ENCODE measurements at places on chromosomes 4 and X. TPM values are rescaled to one million over a fixed set of nuclear protein-coding genes. Genes with fewer than 3 reads are reported as not detected.

GRCh38 chr4:6074758-6075157 lies 56.5 kb upstream of the C4orf50 start:
- DNase-seq: no peak

- no peak for DNase-seq
These were observed 223.8 kb upstream of the MAGEC2 start for GRCh38 chrX:142428916-142429315.

DNA sequence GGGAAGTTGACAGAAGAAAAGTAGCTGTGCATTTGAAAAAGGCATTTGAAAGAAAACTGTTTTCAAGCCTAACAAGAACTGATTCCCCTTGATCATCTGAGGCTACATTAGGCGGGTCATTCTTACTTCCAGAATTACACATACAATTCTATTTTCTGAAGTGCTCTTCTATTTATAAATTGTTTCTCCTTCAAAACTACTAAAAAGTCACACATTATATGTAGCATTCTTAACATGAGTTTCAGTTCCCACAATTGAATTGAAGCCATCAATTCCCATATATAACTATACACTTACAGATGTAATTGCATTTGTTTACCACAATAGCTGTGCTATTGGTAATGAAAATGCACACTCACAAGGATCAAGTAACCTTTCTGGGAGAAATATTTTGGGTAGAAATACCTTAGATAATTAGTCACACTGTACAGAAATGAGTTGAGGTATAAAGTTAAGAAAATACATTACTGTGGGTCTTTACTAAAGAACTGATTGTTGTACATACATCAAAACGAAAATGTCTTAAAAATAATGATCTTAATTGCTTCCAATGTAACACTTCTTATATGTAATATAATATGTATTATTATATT lies 1688.0 kb upstream of the AGA start:
- DNase-seq: no peak

DNA sequence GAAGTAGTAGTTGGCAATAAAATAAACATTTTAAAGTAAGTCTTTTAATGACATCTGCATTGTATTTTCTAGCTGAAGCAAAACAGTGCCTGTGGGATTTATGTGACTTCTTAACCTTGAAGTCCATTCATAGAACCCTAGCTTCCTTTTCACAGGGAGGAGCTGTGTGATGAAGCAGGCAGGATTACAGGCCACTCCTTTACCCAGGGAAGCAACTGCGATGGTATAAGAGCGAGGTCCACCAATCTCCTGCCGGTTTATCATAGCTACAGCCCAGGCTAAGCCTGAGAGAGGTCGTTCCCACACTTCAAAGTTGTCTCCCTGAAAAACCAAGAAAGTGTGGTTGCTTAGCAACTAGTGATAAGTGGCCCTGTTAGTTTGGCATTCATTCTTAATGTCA lies 7.0 kb downstream of the RPL36A start:
- no peak for DNase-seq

GRCh38 chrX:9604111-9604907 lies 139.5 kb downstream of the TBL1X start:
- DNase-seq: peak; percentile 85

- no peak for DNase-seq
These were observed 126.1 kb downstream of the SPRY1 start for GRCh38 chr4:123522646-123523045.

DNA sequence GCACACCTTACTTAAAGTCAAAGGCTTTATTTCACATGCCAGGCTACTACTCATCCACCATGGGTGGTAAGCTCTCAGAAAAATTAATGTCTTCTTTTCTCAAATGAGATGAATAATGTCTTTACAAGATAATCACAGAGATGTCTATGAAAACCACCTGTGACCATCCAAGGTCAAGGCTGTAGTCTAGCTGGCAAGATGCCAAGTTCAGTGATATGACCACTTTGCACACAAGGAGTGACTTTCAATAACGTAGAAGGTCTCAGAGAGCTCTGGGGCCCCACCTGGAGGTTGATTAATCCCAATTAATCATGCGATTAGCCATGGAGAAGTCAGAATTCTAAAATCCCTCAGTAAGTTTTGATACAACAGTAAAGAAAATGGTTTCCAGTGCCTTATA lies 20.5 kb downstream of the ANOS1 start:
- no peak for DNase-seq

DNA sequence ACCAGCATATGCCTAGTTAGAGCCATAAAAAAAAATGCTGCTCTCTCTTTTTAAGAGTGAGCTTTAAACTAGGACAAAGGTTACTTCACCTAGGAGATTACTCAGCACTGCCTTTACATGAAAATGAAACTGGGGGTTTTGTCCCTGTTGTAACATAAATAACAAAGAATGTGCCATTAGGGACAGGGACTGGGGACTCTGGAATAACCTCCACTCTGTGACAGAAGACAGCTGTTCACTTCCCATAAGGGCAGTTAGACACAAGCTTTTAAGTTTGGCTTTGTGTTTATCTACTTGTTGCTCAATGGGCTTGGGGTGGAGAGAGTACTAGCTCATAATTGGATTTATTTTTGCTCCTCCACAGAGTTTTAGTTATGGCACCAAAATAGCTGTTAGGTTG lies 11.9 kb downstream of the ENPEP start:
- no peak for DNase-seq

DNA sequence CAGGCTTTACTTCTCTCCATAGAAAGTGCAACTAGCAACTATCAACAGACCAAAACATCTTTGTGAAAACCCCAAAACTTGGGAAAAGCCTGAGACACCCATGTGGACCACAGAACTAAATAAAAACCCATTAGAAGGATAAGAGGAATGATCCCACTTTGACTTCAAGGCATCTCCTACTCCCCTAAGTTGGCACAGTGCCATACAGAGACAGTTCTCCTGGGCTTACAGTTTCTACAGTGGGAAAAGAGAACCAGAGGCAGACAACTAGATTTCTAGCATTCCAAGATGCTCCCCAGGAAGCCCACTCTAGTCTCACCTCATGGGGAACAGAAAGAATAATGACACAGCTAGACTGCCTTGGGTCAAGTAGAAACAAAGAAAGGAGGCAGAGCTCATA lies 20.4 kb downstream of the TMLHE start:
- DNase-seq: no peak

DNA sequence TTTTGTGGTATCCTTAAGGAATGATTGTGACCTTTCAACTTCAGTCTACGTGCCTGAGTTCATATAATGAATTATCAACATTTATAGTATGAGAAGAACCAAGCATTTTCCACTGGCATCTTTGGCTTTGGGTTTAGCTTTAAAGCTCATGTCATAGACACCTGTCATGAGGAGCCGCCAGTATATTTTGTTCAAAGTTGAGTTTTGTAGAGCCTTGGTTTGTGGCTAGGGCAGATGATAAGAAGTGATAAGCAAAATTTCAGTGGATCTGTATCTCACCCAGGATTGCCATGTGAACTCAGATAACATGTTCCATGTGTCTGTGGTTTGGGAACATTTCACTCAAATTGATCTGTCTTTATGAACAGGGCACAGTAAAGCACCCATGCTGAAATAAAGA lies 873.2 kb downstream of the STPG2 start:
- DNase-seq: no peak

GRCh38 chrX:153777261-153778090 lies 3.4 kb upstream of the SRPK3 start:
- peak; percentile 4 for DNase-seq

DNA sequence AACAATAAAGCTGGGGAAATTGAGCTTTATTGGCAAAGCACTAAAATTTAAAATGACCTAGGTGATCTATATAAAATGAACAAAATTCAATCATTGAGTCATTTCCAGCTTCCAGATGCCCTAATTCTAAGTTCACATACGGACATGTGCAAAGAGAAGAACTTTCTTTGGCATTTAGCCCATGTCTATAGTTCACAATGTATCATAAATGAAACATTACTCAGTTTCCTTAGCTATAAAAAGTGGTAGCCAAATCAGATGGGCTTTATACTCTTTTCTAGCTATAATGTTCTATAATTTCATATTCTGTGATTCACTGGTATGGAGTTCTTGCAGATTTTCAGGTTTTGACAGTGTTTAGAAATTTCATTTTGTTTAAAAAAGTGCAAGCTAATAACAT lies 327.4 kb downstream of the KCTD8 start:
- no peak for DNase-seq

- no peak for DNase-seq
These were observed 22.9 kb downstream of the ZFYVE28 start for GRCh38 chr4:2395584-2395983.

DNA sequence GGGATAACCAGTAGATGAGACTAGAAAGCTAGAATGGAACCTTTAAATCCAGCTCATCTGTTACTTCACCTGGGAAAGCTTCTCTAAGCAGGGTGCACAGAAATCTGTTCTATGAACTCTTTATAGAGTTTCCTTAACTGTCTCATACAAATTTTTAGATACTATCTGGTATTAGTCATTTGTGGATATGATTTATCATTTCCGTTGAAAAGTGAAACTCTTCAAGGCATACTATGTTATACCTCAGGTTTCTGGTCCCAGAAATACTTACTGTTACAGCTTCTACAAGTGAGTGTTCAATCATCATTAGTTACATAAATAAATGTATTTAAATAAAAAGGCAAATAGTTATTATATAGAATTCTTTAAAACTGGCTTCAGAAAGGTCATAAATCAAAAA lies 298.3 kb upstream of the AGA start:
- DNase-seq: no peak

- DNase-seq: no peak
These were observed 99.6 kb upstream of the SHOX start for GRCh38 chrX:530726-531610.

DNA sequence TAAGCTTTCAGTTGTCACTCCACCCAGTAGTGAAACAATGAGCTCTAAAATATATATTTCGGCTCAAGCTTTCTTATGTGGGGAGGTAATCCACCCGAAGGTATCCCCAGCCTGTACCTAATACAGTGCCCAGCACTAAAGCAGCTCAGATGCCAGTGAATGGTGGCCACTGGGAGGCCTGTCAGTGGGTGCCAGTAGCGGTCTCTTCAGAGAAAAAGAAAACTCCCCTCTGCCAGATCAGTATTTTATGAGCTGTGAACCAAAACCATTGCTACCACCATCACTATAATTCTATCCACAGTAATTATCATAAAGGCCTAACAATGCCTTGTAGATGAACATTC lies 835 bp upstream of the NFKB1 start:
- DNase-seq: no peak

- no peak for DNase-seq
These were observed 176.0 kb downstream of the TLL1 start for GRCh38 chr4:166049036-166049435.

DNA sequence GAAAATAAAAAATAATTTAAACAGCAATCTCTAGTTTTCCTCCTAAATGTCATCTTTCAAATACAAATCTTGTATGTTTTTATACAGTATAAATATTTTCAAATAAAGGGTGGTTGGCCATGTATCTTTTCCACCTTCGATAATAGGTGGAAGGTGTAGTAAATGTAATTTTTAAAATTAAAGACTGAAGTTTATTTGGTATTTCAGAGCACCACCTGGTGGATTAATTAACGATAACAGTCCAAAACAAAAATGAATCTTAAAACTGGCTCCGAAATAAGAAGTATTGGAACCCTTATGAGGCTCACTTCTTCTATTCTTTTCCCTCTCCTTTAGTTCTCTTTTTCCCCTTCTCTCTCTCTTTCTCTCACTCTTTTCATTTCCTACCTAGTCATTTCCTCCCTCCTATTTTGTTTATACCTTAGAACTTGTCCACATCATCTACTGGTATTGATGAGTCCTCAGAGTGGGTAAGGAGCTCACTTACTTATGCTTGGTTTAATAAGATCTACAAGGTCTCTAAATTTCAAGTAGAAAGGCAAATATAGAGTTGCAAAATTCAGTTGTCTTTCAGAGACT lies 82.9 kb upstream of the EXOC1L start:
- no peak for DNase-seq

- peak; percentile 77 for DNase-seq
These were observed 43.1 kb upstream of the FGF2 start for GRCh38 chr4:122783301-122784215.

GRCh38 chrX:123424546-123424945 lies 240.5 kb downstream of the GRIA3 start:
- DNase-seq: no peak

SSX4 gene
- not detected for total RNA-seq

FATE1 gene
- total RNA-seq: not detected

VBP1 gene
- 74.8 TPM for total RNA-seq

ETDA gene
- not detected for total RNA-seq

FGD1 gene
- total RNA-seq: 6.4 TPM

SERTM2 gene
- total RNA-seq: not detected

ABLIM2 gene
- 24.9 TPM for total RNA-seq

FAM3A gene
- total RNA-seq: 62.1 TPM

CSN1S1 gene
- not detected for total RNA-seq

NRK gene
- 2.1 TPM for total RNA-seq

BANK1 gene
- total RNA-seq: 0.35 TPM

PDZD4 gene
- 2.8 TPM for total RNA-seq

VEGFC gene
- total RNA-seq: 6.0 TPM

PSAPL1 gene
- not detected for total RNA-seq

NHSL2 gene
- 5.7 TPM for total RNA-seq

All from Right ventricle myocardium inferior (tissue), 1 donor.